C1 segment of cervical spinal cord (tissue), 14 donors: ENCODE measurements at places on chromosomes 7 and 10.

- peak; percentile 4 for DNase-seq
Measured at GRCh38 chr10:12634621-12634931, 285.2 kb downstream of the CAMK1D start.

- DNase-seq, result no peak
Measured at GRCh38 chr10:82288461-82288881, 413.5 kb downstream of the NRG3 start.

DNA sequence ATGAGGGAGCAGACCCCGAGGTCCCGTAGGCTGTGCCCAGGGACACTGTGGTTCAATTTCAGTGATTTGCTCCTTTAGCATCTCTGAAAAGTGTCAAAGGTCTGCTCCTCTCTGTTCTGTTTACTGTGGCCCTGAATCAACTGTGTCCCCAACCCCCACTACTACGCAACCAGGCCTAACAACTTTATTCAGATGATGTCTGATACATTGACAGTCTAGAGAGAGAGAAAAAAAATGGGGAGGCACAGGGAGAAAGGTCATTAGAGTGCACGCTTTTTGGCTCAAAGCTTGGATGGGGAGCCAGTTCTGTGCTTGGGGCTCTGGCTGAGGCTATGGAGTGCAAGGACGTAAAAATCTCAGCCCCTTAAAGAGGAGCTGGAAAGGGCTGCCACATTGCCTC is 77.9 kb downstream of the FAM107B start:
- no peak for DNase-seq

DNA sequence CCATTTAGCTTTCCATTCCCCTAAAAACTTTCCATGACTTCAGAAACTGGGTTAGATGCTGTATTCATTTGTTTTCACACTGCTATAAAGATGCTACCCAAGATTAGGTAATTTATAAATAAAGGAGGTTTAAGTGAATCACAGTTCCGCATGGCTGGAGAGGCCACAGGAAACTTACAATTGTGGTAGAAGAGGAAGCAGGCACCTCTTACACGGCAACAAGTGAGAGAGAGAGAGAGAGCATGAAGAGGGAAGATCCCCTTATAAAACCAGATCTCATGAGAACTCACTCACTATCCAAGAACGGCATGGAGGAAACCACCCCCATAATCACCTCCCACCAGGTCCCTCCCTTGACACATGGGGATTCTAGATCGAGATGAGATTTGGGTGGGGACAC is 336.8 kb downstream of the TFEC start:
- no peak for DNase-seq

DNA sequence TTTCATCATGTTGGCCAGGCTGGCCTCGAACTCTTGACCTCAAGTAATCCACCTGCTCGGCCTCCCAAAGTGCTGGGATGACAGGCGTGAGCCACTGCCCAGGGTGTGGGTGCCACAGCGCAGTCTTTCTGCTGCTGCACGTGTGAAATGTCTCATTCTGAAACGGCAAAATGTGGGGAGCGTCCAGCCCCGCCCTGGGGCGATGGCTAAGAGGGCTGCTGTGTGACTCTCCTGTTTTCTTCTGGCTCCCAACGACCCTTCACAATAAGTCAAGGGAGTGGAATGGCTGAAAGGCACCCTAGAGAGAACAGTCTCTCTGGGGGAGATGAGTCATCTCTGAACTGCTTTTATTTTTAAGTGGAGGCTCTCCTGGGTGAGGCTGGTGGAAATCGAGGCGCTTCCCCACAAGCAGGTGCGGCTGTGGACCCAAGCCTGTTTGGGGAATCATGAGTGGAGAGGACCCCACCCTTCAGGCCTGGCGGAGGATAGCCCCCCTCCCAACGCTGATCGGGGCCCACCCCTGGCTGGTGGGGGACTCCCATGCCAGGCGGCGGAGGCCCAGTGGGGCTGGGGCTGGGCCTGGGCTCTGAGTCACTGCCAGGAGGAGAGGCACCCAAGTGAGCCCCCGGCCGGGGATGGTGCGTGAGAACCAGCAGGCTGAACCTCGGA is 18.0 kb downstream of the ADAP1 start:
- no peak for DNase-seq

GRCh38 chr10:126833542-126833941 is 71.7 kb upstream of the DOCK1 start:
- DNase-seq, result no peak

GRCh38 chr7:140609646-140610045 is 31.0 kb downstream of the DENND2A start:
- DNase-seq, result no peak

DNA sequence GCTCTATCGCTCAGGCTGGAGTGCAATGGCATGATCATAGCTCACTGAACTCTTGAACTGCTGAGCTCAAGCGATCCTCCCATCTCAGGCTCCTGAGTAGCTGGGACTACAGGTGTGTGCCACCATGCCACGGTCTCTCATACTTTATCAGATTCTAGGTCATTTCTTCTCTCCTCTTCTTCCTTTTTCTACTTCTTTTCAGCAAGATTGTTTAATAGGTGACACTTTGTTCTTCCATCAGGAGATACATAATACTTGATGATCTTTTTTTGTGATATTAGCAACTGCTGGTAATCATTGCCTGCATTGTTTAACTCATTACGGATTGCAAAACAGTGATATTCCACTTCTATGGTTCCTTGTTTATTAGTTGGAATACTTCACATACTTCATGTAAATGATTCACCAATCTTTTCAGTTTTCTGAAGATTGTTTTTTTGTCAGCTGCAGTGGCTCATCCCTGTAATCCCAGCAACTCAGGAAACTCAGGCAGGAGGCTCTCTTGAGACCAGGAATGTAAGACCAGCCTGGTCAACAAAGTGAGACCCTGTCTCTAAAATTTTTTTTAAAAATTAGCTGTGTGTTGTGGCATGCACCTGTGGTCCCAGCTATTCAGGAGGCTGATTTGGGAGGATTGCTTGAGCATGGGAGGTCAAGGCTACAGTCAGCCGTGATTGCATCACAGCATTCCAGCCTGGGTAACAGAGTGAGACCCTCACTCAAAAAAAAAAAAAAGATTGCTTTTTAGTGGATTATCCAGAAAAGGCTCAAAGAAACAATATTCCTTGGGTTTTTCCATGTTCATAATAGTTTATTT is 36.2 kb upstream of the CHST3 start:
- no peak for DNase-seq

DNA sequence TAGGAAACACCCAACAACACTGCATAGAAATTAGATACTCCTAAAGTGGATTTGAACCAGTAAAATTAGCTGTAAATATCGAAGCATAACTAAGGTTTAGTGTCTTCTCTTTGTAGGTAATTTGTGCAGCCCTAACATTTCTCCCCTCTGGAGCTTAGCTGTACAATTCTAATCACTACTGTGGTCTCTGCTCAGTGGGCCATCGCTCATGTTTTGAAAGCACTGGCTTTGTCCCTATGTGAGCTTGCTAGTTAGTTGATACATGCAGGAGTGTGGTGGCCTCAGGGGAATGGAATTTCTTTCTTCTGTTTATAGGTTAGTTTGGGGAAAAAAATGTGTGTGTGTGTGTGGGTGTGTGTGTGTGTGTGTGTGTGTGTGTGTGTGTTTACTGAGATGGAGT is 373.1 kb downstream of the DPP6 start:
- DNase-seq, result no peak

DNA sequence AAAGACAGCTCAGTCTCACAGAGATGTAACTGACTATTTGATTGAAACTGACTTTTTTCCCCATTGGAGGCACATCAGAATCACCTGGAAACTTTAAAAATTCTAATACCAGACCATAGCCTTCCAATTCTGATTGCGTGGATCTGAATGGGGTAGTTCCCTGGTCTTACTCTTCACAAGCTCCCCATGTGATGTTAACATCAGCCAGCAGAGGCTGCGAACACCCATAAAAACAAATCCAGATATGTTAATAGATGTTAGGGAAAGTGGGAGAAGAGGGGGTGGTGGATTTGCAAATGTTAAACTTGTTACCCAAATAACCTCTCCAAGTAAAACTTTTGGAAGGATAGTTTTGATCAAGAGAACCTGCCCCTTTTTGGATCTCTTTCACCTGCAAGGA is 1133.4 kb downstream of the CNTNAP2 start:
- no peak for DNase-seq

GRCh38 chr7:112180223-112180622 is 26.0 kb downstream of the DOCK4 start:
- DNase-seq, result no peak

- no peak for DNase-seq
Measured at GRCh38 chr7:12320987-12321647, 82.5 kb downstream of the VWDE start.

DNA sequence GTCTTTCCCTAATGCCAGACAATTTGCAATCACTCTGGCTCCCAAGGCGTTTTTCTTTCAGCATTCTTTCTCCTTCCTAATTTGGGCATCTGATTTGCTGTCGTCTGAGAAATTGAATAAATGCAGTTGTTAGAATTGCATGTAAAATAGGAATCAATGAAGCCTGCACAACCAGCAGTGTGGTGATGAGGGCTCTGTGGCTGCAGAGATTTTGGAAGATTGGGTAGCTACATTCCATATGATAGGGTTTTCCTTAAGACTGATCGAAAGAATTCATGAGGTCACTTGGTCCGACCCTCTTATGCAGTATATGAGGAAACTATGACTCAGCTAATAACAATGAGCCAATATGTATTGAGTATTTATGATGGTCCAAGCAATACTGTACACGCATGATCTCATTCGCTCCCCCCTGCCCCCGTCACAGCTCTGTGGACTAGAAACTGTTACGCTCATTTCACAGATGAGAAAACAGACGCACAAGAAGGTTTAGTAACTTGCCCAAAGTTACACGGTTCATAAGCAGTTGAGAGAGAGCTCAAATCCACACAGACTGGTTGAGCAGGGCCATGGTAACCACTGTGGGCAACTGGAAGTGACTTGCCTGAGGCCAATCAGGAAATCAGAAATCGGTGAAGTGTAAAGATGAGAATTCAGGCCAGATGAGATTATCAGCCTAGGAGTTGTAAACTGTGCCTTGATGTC is 527.2 kb downstream of the GATA3 start:
- DNase-seq, result no peak

DNA sequence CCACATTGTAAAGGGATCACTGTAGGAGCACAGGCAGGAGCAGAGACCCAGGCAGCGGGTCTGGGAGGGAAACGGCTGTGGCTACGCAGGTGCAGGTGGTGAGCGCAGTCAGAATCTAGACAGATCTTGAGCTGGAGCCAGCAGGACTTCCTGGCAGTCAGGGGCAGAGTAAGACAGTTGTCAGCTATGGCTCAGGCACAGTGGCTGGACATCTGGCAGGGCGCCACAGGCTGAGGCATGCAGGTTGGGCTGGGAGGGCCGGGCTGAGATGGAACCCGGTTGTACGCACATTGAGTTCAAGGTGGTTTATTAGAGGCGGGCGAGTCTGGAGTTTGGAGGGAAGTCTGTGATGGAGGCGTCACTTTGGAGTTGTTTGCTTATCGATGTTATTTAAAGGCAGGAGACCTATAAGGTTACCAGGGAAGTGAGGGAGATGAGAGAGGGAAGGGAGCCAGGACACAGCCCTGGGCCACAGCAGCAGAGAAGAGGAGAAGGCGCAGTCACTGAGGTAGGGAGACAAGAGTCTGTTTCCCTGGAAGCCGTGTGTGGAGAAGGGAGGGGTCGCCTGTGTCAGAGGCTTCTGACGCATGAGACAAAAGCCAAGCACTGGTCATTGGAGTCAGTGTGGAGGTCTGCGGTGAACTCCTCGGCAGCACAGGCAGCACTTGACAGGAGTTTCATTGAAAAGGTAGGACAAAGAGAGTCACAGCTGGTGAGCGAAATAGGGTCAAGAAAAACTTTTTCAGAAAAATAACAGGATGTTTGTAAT is 73.8 kb downstream of the LANCL2 start:
- DNase-seq, result no peak

- no peak for DNase-seq
Measured at GRCh38 chr7:2904202-2904601, 60.1 kb upstream of the GNA12 start.

- DNase-seq, result no peak
Measured at GRCh38 chr10:33244354-33244967, 90.0 kb downstream of the NRP1 start.
